ENCODE measurements at places on chromosomes 5 and 9. TPM values are rescaled to one million over a fixed set of nuclear protein-coding genes. Genes with fewer than 3 reads are reported as not detected.

DNA sequence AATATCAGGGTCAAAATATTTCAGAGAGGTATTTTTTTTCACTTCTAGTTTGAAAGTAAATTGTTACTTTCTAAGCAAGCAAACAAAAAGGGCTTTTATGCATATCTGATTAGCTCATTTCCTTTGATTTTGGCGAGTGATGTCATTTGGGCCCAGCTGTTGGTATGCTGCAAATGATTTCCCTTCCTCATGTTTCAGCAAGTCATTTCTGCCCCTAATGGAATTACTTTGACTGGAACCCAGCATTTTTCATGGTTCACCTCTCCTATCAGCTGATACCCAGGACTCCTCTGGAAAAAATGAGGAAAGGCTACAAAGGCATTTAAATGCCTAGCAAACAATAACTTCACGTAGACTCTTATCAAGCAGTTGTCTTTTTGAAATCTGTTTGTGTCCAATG, 500.6 kb downstream of the EBF1 start:
- H3K36me3 ChIP-seq = no peaks in the 10 kb centered on the region
- no peak overlapping the region for H3K4me3 ChIP-seq
- H3K4me1 ChIP-seq = no peaks in the 10 kb centered on the region
- DNase-seq = no peak
- no peak overlapping the region for H3K27ac ChIP-seq

- no peak overlapping the region for H3K4me3 ChIP-seq
- H3K27ac ChIP-seq = no peak overlapping the region
- H3K4me1 ChIP-seq = no peaks in the 10 kb centered on the region
These were observed 55.4 kb upstream of the PPP3R2 start for GRCh38 chr9:101650142-101650541.

The HAND1 gene
- not detected for total RNA-seq

The TLR4 gene
- total RNA-seq = not detected

All from endodermal cell (in vitro differentiated cells).